ENCODE measurements at places on chromosomes 7 and 10.

DNA sequence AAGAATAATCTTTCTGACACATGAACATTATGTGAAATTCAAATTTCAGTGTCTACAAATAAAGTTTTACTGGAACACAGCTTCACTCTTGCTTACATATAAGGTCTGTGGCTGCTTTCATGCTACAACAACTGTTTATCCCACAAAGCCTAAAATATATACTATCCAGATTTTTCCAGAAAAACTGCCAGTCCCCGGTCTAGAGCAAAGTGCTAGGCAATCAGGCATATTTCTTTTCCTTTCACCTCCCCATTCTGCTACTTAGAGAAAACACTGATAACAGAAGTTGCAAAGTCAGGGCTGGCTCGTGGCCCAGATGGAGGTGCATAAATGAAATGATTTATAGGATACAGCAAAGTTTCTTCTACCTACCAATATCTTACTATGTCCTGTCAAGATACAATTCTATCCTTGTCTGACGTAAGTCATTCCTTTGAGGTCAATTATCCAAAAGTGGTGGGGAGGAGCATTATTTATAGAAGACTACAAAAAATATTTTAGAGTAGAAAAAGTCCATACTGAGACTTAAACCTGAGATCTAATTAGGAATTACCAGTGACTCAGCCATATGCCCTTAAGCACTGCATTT lies 384.1 kb downstream of the NXPH1 start:
- DNase-seq: no peak

DNA sequence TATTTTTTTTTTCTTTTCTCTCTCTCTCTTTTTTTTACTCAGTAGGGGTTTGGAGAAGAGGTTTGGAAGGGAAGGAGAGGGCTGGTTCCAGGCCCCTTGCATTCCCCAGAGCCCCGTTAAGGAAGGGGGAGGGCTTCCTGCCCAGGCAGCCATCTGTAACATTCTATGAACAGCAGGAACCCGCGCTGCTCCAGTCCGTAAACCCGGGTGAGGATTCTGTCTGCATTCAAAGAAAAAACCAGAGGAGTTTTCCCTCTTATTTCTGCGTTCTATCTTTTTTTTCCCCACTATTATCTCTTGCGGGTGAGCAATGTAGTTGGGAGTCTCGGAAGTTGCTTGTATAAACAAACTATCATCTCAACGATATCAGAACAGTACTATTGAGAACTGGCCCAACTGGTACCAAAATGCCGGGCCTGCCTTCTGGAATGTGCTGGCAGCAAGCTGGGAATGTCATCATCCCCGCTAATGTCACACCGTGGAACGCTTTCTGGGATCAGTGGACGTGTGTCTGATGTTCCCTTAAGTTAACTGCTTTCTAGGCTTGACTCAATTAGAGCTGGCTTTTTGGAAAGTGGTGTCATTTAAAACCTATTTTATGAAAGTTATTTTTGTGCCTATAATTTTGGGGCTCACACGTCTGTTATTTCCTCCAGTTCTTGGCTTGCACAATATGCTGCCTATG lies 153.1 kb upstream of the MEOX2 start:
- peak; percentile 44 for DNase-seq

GRCh38 chr10:130221456-130222375 lies 85.5 kb downstream of the GLRX3 start:
- DNase-seq: no peak

- DNase-seq: no peak
These were observed 74.0 kb downstream of the TLL2 start for GRCh38 chr10:96439725-96440124.

GRCh38 chr7:7148798-7149481 lies 33.4 kb upstream of the C1GALT1 start:
- DNase-seq: no peak

DNA sequence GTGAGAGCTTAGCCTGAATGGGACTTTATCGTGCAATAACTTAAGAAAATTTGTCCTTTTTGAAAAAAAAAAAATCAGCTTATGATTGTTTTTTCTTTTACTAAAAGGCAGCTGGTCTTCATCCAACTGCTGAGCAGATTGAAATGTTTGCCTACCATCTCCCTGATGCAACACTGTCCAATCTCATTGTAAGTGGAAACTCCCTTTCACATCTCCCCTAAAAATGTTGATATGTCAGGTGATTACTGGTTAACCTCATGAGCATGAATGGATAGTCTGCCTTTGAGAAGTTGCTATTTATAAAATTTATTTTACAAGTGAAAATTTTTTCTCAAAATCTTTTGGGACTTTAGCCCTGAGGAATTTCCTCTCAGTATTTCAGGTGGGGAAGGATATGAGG lies 17.8 kb upstream of the HKDC1 start:
- DNase-seq: peak; percentile 30

- DNase-seq: peak; percentile 72
These were observed 4.9 kb upstream of the SRI start for GRCh38 chr7:88224601-88225275.

DNA sequence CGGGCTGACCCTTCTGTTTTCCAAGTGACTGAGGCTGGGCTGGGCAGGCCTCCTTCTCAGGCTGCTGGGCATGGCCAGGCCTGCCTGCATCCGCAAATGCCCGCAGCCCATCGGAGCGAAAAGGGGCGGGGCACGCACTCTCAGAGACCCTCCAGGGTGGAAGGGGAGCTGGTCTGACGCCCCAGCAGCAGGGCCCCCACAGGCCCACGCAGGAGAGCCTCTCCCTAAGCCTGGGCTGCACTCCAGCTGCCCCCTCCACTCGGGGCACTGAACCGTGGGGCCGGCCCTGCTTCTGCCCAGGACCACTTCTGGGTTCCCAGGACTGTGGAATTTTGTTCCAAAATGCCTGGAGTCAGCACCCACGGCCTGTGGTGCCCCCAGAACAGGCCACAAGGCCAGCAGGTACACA lies 9.3 kb downstream of the ADAP1 start:
- DNase-seq: no peak

DNA sequence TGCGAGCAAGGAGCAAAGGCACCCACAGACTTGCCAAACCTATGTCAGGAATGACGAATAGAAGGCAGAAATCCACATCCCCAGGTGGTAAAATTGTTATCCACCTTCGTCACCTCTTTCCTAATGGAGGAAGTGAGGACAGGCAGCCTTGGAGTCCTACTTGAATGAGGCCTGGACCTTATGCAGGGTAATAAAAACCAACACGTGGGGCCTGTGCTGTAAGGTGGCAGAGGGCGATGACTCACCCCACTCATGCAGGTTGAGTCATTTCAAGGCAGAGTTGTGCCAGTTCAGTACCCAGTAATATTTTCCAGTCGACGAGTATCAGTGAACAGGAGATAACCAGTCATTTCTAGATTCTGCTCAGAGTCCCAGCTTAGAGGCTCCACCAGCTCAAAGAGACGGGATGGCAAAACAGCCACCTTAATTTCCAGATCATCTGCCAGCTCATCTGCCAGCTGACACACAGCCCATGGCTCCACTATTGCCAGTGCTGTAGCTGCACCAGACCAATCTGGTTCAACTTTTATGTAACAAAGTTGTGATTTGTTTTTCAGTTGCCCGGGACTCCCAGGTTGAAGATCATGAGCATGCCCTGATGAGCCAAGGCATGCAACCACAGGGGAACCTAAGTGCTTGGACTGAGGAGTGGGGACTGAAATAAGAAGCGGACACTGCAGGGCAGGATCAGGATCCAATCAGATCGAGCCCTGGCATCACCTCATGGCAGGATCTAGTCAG lies 176.2 kb upstream of the ITGB1 start:
- peak; percentile 92 for DNase-seq

- peak; percentile 28 for DNase-seq
These were observed 157.6 kb downstream of the GRK5 start for GRCh38 chr10:119364645-119365600.

DNA sequence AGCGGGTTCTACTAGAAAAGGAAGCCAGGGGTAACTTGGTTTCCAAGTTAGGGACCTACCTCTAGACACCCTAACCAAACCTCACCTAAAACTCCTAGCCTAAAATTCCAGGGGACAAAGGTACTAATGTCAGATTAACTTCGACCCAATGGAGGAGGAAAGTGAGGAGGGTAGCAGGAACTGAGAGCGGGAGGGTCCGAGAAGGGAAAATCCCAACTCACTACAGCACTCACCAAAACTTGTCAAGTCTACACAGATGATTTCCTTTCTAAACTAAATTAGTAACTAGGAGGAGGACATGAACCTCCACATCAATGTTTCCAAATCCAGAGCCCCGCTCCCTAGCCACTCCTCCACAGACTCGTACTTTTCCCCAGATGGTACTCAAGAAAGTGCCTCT lies 22.6 kb downstream of the CHCHD3 start:
- no peak for DNase-seq

DNA sequence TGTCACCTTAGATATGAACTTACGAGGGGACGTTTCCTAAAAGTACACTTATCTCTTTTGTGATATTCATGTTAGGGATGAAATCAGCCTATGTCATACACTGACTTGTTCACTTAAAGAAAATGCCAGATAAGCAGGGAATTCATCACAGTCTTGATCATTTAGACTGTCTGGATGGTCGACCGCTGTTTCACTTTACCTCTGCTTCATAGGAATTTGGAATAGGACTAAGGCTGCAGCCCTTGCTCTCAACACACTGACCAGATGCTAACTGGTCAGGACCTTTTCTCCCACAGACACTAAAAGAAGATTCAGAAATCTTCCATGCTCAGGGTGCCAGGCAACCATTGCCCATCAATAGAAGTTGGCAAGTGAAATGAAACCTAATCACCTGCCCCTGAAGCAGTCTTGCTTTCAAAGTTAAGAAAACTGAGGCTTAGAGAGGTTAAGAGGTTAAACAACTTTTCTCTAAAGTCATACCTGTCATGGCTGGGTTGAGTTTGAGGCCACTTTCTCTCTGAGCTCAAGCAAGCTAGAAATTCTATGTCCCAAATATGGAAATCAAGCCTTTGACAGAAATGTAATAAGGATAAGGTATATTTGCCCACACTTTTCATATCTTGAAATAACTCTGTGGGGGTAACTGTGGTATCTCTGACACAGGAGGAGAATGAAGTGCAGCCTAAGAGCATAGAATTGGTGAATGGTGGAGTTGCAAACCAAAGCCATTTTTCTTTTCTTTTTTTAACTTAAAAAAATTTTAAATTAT lies 77.1 kb downstream of the MAP3K8 start:
- no peak for DNase-seq

- DNase-seq: no peak
These were observed 167.7 kb upstream of the TCF7L2 start for GRCh38 chr10:112782200-112782907.

GRCh38 chr10:22640359-22640758 lies 74.0 kb downstream of the PIP4K2A start:
- no peak for DNase-seq
